D341Med (cell line): ENCODE measurements at places on chromosomes 4 and X.

DNA sequence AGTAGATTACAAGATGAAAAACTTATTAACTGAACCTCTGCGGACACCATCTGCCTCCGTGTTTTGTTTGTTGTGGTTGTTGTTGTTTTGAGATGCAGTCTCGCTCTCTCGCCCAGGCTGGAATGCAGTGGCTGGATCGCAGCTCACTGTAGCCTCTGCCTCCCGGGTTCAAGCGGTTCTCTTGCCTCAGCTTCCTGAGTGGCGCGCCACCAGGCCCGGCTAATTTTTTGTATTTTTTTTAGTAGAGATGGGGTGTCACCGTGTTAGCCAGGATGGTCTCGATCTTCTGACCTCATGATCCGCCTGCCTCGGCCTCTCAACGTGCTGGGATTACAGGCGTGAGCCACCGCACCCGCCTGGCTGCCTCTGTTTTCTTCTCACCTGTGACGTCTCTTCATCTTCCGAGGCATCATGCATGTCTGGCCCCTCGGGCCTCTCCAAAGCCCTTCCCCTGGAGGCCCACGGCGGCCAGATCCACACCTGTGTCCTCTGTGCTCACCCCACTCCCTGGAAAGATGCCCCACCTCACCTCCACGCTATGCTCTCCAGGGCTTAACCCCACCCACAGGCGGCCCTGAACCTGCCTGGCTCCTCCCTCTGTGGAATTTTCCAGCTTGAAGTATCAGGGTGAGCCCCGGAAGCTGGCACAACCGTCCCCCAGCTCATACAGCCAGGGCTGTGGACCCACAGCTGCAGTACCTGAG lies 77.0 kb upstream of the MXD4 start:
- no peak for DNase-seq

DNA sequence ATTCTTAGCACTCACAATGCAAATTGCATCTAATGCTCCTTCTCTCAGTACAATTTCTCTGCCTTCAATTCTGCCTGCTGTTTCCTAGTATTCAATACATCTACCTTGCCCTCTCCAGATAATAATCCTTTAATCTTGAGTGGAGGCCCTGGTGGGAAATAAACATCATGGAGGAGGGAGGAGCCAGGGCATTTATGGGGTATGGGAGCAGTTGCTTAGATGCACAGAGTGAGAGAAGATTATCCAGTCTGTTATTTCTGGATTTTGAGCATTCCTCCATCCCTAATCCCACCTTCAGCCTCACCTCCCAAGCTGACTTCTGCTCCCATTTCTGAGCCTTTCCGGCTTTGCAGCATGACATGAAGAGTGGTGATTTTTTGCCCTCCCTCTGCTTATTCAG lies 127.9 kb upstream of the PPP3CA start:
- peak; percentile 78 for DNase-seq

- peak; percentile 88 for DNase-seq
Measured at GRCh38 chrX:135985157-135985972, at the start of gene SLC9A6. Gene SLC9A6 (plus strand): TSS chrX:135985435. CDS start chrX:135985659, 224 bp downstream.

GRCh38 chrX:112643721-112644120 lies 36.0 kb downstream of the LHFPL1 start:
- no peak for DNase-seq

DNA sequence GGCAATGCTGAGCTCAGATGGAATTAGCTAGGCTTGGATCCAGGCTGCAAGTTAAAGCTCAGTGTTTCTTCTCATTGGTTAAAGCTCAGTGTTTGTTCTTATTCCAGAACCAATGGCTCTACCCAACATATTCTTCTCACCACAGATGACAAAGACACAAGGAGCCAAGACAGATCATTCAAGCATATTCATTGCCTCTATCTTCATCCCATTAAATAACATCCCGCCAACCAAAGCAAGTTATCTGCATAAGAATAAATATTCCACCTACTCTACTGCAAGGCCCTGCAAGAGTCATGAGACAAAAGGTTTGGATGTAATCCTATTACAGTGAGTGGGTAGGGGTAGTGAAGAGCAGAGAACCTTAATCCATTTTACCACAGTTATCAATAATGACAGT lies 766.5 kb downstream of the C4orf33 start:
- DNase-seq, result no peak

- DNase-seq, result no peak
Measured at GRCh38 chrX:105753411-105753810, 68.9 kb upstream of the NRK start.

DNA sequence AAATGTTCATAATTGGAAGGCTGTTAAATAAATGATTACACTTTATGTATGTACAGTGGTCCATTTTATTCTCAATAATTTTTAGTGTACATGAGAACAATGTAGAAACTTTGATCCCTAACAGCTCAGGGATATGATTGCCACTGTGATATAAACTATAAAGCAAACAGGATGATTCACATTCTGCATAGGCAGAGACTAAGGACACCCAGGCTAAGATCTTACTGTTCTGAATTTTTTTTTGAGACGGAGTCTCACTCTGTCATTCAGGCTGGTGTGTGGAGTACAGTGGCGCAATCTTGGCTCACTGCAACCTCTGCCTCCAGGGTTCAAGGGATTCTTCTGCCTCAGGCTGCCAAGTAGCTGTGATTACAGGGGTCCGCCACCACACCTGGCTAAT lies 186.6 kb downstream of the PDGFC start:
- no peak for DNase-seq

DNA sequence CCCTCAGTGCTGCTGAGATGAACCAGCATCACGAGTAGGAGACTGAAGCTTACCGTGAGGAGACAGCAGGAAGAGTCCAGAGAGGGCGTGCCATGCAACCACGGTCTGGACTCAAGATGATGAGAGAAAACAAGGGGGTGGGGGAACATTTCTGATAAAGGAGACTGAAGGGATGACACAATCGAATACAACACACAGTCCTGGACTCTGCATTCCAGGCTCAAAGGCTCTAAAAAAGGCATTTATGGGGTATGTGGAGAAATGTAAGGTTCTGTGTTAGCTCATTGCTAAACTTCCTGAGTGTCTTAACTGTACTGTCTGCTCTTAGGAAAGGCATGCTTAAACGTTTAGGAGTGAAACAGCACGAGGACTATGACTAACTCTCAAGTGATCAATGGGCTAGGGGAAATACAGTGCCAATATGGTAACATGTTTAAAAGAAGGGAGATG lies 20.6 kb upstream of the IRAK1 start:
- DNase-seq, result no peak

GRCh38 chrX:153456161-153456560 lies 10.3 kb upstream of the TREX2 start:
- DNase-seq, result no peak

- no peak for DNase-seq
Measured at GRCh38 chr4:150167054-150167453, 88.8 kb downstream of the DCLK2 start.

DNA sequence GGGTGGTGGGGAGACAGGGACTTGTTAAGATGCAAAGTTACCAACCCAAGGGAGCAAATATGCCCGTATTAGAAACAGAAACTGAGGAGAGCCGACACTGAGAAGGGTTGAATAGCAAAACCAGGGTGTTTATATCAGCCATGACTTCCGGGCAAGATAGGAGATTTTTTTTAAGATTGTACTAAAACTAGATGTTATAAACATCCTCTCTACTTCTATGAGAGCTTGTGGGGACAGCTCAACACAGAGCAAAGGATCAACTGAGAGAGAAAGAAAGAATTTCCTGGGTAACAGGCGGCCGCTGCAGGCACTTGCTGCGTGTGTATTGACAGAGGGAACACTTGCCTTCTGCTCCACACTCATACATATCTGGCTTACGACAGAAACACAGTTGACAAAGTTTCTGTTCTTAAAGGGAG lies 49.1 kb upstream of the FBXW7 start:
- no peak for DNase-seq

GRCh38 chr4:23882976-23883531 lies 6.8 kb downstream of the PPARGC1A start:
- no peak for DNase-seq

- DNase-seq, result no peak
Measured at GRCh38 chr4:182494103-182494502, 250.9 kb downstream of the TENM3 start.

DNA sequence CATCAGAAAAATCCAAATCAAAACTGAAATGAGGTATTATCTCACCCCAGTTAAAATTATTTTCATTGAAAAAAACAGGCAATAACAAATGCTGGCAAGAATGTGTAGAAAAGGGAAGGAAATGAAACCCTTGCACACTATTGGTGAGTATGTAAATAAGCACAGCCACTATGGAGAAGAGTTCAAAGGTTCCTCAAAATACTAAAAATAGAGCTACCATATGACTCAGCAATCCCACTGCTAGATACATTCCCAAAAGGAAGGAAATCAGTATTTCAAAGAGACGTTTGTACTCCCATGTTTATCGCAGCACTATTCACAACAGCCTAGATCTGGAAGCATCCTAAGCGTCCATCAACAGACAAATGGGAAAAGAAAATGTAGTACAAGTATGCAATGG lies 932.4 kb downstream of the PCDH18 start:
- DNase-seq, result no peak

- DNase-seq, result no peak
Measured at GRCh38 chrX:91435395-91435794, 756 bp downstream of the PABPC5 start.

DNA sequence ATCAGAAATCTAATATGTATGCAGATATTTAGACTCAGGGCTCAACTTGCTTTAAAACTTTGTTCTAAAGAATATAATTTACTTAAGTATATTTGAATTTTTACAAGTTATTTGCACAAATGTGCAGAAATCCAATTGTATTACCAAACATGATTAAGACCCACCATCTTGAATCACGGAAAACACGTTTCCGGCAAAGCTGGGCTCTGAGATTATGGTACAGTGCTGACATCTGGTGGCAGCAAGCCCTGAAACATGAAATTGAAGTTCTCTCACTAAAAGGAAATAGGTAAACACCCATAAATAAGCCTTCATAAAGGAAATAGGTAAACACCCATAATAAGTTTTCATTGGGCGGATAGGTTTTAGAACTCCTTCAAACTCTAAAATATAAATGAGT lies 98.3 kb upstream of the MAOA start:
- DNase-seq, result peak; percentile 39
